ENCODE measurements at places on chromosomes 5 and 9. TPM values are rescaled to one million over a fixed set of nuclear protein-coding genes. Genes with fewer than 3 reads are reported as not detected.

The TAS2R1 gene
- not detected for total RNA-seq

The STOM gene
- total RNA-seq: 86.2 TPM

The KLHL9 gene
- total RNA-seq: 42.0 TPM

The HMMR gene
- 35.1 TPM for total RNA-seq
